Spinal cord (tissue), 10 donors: ENCODE measurements at places on chromosomes 12 and 14.

DNA sequence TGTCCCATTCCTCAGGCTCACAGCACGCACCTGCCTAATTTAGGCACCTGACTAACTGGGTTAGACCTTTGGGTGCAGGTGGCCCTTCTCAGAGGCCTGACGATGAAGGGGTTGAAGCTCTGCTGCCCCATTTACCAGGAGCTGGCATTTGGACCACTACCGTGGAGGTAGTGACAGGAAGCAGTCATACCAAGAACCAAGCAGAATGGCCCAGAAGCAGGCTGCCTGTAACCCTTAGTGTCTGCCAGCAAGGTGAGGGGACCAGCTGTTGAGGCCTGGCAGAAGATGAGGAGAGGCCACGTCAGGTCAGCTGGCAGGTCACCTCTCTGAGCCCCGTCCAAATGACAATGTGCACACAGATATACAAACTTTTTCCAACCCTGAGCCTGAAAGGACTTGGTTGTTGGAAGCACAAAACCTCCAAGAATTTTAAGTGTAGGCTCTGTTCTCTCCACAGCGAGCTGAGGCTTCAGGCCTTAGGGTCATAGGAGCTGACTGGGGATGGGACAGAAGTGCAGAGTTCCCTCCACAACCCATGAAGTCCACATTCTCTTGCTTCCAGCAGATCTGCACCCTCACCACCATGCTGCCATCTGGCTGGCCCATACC, 23.1 kb downstream of the VASH1 start:
- DNase-seq, result no peak

- no peak for DNase-seq
Observed at GRCh38 chr12:124002021-124002644, 29.1 kb downstream of the ZNF664 start.

- no peak for DNase-seq
Observed at GRCh38 chr12:108717243-108717642, 14.1 kb downstream of the CORO1C start.

DNA sequence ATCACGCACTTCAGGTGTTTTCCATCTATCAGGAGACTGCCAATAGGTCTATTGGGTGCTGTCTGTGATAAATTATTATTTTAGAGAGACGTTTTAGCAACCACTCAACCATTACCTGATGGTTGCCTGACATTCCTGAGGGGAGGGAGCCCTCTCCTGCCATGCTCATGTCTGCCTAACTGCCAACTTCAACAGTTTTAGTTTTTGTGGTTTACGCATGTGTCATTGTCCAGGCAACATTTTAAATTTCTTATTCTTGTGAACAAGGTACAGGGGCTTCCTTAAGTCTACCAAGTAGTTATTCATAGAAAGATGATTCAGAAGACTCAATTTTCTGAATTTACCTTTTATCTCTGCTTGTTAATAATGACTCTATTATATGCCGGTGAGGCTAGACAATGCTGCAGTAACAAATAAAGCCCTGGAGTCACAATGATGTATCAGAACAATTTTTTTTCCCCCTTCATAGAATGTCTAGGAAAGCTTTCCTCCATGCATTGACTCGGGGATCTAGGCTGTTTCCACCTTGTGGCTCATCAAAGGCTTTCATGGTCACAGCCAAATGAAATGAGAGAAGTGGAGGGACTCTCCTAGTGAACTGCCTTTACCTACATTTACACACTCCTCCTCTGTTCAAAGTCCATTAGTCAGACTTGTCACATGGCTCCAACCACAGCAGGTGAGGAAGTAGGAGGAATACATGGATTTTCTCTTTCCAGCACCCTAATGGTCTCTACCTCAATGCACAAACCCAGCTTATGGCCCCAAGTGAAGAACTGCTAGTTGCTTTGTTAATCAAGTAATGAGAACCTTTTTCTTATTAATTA, 225.8 kb downstream of the CRADD start:
- DNase-seq, result no peak

DNA sequence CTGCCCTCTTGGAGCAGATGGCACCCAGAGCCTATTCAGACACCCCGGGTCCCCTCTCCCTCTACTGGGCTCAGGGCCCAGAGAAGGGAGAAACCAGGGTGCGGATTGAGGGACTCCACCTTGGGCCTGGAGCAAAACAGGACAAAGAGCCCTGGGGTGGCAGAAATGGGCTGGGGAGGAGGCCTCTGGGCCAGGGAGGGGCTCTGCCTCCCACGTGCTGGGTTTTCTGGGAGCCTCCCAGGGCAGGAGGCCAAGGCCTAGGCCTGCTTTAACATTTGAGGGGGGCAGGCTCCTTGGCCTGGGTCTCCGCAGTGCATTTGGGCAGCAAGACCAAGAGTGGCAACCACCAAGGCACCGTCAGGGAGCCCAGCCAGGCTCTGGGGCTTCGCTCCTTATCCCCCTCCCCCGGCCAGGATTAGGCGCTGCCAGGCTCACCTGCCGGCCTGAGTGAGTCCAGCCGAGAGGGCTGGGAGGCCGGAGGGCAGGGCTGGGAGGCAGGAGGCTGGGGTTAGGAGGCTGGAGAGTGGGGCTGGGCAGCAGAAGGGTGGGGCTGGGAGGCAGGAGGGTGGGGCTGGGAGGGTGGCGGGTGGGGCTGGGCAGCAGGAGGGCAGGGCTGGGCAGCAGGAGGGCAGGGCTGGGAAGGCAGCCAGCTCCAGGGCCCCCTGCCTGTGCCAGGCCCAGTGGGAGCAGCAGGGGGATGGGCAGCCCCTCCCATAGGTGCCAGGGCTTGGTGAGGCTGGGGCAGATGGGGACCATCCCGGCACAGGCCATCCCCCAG, 101.8 kb upstream of the EIF5 start:
- no peak for DNase-seq

- no peak for DNase-seq
Observed at GRCh38 chr14:36506732-36507614, 13.1 kb downstream of the NKX2-1 start.
